ENCODE measurements at places on chromosomes 2 and 18.

GRCh38 chr2:46056541-46056940 is 240.7 kb upstream of the EPAS1 start:
- no peak for DNase-seq

- DNase-seq: no peak
These were observed 98.2 kb downstream of the SOCS6 start for GRCh38 chr18:70387027-70387426.

DNA sequence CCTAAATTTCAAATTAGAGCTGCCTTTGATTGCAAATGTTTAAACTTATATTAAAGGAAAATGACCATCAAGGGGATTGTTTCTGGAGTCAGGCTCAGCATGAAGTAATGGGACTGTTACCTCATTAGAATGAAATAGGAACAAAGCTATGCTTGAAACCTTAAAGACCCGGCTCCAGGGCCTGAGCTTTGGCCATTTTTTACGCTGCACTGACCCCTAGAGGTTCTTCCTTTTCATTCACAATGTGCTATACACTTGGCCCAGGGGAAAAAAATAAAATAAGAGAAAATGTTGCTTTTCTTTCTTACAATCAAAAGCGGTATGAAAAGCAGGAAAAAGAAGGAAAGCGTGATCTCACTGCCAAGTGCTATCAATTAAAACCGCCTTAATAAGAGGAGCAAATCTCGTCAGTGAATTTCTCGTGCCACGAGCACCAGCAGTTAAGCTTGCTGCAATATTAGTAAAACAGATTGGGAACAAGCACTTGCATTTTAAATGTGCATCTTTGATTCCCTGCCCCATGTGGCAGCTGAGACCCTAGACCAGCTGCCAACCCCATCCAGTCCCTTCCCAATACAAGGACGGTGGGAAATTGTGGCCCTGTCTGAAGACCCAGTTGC is 96.6 kb downstream of the MBD2 start:
- peak; percentile 55 for DNase-seq

DNA sequence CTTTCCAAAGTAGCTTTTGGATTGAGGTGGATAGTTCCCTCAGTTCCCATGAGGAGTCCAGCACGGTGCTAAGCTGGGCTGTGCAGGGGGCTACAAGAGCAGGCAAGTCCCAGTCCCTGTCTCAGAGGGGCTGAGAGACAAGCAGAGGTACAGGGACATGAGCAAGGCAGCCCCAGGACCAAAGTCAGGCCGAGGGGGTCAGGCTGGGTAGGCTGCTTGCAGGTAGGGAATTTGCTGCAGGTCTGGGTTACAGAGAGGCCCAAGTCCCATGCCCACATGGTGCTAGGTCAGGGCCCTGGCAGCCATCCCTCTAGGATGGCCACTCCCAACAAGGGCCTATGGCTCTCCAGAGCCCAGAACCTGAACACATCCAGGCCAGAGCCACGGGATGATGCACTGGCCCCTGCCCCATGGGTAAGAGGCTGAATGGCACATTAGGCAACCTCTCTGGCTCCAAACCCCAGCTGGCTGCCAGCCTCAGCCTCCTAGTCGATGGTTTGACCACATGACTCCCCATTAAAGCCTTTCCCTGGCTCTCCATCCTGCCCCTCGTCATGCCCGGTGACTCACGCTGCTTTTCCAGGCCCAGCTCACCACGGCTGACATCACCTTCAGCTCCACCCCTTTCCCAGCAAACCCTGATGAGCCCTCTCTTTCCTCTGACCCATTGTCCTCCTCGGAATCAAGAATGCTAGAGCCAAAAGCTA is 83.7 kb downstream of the SDC1 start:
- no peak for DNase-seq

GRCh38 chr18:67218556-67218955 is 298.0 kb downstream of the DSEL start:
- DNase-seq: no peak

Measured in hematopoietic multipotent progenitor cell treated with erythropoietin and hydrocortisone succinate and interleukin-3 and kit ligand, for 8 days (in vitro differentiated cells).